ENCODE measurements at places on chromosomes 16 and 17.

DNA sequence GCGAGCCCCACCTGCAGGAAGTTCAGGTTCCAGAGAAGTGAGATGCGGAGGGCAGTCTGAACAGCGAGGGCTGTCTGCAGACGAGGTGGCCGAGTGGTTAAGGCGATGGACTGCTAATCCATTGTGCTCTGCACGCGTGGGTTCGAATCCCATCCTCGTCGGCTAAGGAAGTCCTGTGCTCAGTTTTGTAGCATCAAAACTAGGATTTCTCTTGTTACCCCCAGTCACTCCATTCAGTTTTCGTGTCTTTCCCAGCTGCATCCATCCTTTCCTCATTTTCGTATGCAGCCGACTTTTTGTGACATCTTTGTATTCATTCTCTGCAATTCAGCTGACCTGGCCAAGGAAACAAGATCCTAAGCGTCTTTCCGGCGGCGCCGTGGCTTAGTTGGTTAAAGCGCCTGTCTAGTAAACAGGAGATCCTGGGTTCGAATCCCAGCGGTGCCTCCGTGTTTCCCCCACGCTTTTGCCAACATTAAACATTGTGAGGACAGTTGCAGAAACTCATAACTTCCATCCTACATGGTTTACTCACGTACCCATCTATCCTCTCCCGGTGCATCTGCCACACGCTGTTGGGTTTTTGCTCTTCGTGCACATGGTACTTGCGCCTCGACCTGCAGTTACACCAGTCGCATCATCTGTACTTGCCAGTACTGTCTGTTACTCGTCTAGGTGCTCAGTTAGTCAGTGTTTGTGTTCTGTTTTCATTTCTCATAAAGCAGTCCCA, 3.0 kb downstream of the BORCS6 start:
- peak; percentile 91 for DNase-seq

DNA sequence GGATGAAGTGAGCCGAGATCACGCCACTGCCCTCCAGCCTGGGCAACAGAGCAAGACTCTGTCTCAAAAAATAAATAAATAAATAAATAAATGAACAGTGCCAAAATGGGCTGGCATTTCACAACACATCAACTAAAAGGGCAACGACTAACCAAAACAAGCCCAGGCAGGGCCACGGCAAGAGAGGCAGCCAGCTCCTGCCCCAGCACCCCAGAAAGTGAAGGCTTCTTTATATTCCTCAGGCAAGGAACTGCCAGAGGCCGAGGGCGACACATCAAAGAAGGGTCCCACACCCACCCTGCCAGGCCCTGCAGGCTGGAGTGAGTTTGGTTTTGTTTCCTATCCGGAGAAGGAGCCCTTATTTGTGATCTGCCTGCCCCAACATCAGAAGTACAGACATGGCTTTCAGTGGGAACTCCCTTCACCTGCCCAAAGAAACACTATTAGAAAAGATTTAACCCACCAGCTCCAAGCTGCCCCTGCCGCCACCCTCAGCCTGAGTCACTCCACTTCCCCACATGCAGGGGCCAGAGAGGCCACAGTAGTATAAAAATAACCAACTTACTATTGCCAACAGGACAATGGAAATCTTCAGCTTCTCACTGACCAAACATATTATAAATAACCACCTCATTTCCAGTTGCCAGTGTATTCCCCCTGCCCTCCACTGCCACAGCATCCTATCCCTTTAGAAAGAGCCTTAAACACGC, 8.0 kb downstream of the FBXO31 start:
- DNase-seq = no peak

DNA sequence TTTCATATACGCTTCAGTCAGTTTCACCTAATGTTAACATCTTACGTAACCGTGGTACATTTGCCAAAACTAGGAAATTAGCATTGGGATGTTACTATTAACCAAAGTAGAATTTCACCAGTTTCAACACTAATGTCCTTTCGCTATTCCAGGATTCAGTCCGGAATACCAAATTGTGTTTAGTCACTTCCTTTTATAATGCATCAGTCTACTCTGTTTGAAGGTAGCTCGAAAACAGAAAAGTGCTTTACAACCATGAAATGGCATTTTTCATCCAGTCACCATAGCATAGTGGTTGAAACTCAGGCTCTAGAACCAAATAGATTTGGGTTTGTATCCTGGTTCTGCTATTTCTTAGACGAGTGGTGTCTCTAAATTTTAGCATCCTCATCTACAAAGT, 29.4 kb downstream of the AP2B1 start:
- no peak for DNase-seq

GRCh38 chr16:88008840-88009239, 57.6 kb downstream of the BANP start:
- DNase-seq = no peak

- no peak for DNase-seq
These were observed 1.0 kb downstream of the BAHCC1 start for GRCh38 chr17:81396278-81396721.

DNA sequence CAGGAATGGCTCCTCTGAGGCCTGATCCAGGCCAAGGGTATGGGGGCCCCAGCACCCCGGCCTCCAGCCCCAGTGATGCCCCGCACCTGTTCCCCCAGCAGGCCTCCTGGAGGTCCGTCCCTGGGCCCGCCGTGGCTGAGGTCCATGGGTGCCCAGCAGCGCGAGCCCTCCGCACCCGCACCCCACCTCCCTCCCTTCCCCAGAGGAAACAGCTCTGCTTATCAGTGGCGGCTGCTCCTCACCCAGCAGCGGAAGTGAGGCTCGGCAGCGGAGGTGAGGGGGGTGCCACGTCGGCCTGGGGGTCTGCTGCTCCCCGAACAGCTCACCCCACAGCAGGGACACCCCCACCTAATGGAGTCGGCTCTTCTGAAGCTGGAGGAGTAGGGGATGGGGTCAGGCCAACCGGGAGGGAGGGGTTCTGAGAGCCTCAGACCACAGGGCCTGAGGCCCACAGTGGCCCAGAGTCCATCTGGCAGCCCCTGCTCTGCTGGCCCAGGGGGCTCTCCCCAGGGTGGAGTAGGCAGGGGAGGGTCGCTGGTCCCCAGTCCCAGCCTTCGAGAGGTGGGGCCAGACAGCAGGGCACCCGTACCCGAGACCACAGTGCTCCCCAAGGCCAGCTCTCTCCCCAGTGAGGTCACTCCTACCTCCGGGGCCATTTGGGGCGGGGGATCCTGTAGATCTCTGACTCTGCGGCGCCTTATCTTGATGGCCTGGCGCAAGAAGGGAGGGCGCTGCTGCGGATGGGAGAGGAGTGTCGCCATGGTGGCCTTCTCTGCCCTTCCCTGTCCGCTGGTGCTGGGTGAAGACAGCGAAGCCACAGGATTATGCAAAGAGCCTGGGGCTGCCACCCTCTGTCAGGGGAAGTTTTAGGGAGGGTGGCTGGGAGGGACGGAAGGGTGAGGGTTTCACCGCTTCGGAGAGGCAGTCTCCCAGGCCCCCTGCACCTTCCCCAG, at the start of gene UNC13D:
UNC13D (minus strand) TSS at position 828 of the 953 bp plus-strand sequence; CDS start at position 761, 67 bp downstream.
- peak; percentile 48 for DNase-seq

DNA sequence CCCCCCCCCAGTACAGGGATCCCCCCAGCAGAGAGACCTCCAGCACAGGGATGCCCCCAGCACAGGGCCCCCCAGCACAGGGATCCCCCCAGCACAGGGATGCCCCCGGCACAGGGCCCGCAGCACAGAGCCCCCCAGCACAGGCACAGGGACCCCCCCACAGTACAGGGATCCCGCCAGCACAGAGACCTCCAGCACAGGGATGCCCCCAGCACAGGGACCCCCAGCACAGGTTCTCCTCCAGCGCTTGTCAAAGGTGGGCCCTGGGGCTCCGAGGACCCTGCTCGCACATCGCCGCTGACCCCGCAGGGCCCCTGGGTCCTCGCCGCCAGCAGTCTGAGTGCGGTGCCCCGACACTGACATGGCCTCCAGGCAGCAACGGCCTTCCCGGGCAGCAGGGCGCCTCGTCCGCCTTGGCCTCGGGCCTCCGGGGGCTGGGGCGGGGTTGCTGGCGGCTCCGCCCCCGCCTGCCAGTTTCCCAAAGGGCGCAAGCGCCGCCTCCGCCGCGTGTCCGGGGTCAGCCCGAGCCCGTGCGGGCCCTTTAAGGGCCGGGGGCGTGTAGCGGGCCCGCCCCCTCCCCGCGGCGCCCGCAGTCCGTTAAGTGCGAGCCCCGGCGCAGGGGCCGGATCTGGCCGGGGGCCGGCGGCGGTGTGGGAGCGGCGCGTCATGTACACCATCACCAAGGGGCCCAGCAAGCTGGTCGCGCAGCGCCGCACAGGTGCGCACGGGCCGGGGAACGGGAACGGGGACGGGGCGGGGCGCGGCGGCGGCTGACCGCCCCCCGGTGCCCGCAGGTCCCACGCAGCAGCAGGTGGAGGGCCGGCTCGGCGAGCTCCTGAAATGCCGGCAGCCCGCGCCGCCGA, at the start of gene MCRIP2:
MCRIP2 (plus strand) TSS at position 503 of the 863 bp plus-strand sequence; CDS start at position 667, 164 bp downstream.
- DNase-seq = peak; percentile 38

- no peak for DNase-seq
These were observed 674.9 kb upstream of the C16orf82 start for GRCh38 chr16:26391833-26392232.

DNA sequence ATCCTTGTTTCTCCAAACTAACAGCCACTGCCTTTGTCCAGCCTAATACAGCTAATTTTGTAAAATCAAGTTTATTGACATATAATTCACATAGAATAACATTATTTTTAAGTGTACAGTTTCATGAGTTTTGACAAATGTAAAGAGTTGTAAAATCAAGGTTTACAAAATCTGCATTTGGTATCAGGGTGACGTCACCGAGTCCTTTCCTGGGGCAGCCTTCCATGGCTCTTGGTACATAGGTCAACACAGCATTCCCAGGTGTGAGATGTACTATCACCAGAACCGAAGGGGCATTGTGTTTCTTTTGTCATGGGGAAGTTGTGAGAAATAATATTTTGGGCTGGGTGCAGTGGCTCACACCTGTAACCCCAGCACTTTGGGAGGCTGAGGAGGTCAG, 42.9 kb downstream of the PSMD12 start:
- DNase-seq = no peak

GRCh38 chr17:9309216-9309615, 266.4 kb downstream of the STX8 start:
- no peak for DNase-seq

- DNase-seq = no peak
These were observed 587 bp downstream of the HS3ST4 start for GRCh38 chr16:25692351-25692741.

DNA sequence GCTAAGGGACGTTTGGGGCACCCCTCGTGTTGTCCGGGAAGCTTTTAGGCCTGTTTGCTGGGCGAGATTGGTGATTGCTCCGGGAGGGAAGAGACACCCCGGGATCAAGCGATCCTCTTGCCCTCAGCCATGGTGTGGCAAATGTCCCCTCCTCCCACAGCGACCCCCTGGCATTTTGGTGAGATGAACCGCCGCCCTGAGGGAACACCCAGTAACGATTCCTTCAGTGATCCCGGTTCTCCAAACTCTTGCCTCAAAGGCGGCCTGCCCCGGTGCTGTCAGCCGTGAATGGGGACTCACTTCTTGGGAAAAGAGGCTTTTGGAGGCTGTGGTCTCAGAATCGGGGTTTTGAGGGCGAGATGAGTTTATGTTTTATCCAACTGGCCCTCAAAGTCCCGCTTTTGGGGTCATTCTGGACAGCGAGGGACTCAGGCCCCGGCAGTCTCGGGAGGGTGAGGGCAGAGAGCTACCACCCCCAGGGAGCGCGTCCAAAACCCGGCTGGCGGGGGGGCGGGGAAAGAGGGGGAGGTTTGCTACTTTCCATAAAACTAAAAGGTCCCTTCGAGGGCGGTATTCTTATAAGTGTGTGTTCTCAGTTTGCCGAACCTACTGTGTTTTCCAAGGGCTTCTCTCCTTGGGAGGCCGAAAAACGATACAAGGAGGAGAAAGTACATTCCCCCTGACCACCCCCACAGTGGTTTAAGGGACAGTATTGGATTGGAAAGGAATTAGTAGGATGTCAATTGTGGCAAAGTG, 232.7 kb downstream of the MRTFB start:
- no peak for DNase-seq

DNA sequence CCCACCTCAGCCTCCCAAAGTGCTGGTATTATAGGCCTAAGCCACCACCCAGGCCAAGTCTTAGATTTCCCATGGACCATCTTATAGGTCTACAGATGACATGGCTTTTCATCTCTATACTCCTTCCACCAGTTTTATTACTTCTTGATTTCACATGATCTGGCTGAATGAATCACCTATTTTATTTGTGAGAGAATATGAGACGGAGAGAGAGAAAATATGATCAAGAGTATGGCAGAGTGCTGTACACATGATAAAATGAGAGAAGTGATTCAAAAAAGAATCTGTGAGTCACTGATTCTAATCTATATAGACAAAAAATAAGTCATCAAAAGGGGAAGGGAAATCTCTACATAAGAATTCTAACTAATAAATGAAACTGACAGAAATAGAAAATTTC, 13.7 kb downstream of the ACSM1 start:
- no peak for DNase-seq

DNA sequence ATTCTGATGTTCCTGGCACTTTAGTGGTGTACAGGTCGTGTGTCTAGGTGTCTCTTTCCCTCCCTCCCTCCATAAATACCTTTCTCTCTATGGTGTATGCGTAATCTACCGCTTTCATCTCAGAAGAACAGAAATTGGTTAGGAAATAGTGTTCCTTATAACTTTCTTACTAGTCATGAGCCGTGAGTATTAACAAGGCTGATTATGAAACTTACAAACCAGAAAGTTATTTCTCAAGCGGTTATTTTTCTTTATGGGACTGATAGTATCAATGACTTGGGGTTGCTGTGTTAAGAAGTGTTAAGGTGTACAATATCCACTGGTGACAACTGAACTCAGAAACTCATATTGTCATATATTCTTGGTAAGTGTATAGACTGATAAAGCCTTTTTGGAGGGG, 13.2 kb upstream of the MYH11 start:
- no peak for DNase-seq

GRCh38 chr16:75011634-75012307, 12.9 kb downstream of the ZNRF1 start:
- DNase-seq = no peak

DNA sequence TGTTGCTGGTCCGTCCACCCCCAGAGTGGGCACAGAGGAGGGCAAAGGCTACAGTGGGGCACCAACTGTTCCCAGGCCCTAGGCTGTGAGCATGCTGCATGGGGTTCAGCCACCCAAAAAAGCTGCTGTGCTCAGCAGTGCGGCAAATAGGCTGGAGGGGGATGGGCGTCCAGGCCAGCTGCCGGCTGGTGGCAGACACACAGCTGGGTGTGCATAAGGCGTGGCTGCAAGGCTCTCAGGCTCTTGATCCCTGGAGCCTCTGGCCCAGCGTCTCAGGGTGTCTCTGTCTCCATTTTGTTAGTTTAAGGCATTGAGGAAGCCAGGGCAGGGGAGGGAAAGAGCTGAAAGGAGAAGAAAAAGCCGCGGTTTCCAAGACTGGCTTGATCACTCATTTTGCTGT, 8.8 kb downstream of the RPL19 start:
- no peak for DNase-seq

Measured in bone marrow (tissue), 2 donors.